ENCODE measurements at places on chromosomes 7 and 10. TPM values are rescaled to one million over a fixed set of nuclear protein-coding genes. Genes with fewer than 3 reads are reported as not detected.

GRCh38 chr7:117210397-117210796 is 112.5 kb downstream of the WNT2 start:
- no peak for DNase-seq

FKBP9 gene
- 65.6 TPM for polyA plus RNA-seq

DNA sequence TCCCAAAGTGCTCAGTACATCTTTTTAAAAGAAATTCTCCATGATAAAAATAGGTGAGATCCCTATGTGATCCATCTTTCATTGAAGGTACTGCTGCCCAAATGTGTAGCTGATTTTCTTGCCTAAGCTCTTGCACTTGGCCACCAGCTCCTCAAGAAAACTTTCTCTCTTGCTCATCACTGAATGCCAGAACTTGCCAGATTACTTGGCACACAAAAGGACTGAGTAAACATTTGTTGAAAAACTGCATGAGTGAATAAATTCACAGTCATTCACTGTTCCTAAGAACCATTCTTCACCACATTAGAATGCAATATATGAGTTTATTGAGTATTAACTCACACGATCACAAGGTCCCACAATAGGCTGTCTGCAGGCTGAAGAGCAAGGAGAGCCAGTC is 99.9 kb downstream of the TRIL start:
- DNase-seq = no peak

TLL2 gene
- 1.9 TPM for polyA plus RNA-seq

RAMP3 gene
- 58.4 TPM for polyA plus RNA-seq

DNA sequence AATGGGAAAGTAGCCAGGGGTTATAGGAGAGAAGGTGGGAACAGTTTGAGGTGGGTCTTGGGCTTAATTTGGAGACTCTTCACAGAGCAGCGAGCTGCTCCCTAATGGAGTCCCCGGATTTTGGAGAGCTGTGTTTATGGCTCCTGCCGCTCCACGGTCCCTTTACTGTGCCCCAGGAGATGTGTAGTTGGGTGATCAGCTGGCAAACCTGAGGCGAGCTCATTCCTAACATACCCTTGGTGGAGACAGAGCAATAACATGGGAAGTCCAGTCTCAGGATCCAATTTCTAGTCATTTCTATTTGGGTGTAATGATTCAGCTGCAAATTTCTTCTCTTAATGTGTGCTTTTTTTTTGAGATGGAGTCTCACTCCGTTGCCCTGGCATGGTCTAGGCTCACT is 1.5 kb downstream of the GARIN1A start:
- DNase-seq = no peak

PAPOLB gene
- polyA plus RNA-seq = 0.16 TPM

DNA sequence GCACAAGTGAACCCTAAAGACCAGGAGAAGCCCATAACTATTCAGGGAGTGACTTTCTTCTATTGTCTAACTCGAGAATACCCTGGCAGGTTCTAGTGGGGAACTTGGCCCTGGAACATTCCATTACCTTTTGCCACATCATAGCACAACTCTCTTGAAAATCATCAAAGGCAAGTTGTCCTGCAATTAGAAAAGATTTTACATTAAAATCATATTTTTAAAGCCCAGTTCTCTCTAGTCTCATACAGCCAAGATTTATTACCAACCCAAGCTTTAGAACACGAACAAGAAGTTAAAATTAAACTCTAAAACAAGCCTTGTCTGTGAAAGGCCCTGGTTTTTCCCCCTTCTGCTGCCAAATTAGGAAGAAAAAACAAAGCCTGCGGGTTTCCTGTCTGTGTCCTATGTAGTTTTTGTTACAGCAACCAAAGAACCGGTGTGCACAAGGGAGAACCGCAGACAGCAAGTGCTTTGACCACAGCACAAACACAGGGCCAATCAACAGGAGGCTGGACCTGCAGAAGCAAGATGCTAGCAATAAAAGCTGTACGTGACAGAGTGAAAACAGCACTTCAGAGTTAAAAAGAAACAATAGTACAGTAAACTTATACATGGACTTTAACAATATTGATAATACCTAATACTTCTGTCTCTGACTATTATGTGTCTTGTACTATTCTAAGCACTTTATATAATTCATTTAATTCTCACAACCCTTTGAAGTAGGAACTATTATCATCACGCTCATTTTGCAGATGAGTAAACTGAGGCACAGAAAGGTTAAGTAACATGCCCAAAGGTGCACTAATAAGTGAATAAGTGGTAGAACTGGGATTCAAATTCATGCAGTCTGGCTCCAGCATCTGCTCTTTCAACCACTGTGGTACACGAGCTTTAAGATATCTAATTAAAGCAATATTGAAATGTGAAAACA is 65.8 kb downstream of the STK17A start:
- DNase-seq = no peak

DNA sequence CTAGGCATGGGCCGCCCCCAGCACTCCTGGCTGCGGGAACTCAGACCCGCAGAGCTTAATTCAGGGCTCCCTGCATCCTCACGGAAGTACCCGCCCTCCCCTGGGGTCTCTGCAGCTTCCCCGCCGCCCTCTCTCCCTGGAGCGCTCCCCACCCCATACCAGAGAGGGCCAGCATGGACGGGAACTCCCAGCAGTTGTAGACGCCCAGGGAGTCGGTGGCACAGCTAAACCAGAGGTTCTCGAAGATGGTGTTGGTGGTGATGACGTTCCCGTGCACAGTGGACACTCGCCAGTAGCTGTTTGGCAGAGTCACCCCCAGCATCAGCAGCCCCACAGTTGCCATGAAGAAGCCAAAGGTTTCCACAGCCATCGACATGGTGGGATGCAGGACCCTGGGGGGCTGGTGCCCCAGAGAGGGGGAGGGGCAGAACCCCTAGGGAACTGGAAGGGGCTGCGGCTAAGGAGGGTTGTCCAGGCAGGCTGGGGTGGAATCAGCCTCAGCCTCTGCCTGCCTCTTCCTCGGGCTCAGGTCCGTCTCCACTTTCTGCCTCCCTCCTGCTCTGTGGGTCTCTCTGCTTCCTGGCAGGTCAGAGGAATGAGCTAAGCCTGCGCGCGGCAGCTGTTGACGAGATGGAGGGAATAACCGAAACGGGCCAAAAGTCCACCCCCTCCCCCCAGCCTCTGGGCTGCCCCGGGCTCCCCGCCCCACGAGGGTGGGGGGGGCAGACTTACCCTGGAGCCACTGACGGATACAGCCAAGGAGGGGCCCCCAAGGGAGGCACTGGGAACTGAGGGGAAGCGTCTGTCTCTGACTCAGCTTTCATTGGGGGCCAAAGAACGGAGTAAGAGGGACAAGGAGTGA is at the start of gene CLDN15:
CLDN15 (minus strand) TSS at position 597 of the 862 bp plus-strand sequence; CDS start at position 376, 221 bp downstream.
- DNase-seq = peak; percentile 94

DNA sequence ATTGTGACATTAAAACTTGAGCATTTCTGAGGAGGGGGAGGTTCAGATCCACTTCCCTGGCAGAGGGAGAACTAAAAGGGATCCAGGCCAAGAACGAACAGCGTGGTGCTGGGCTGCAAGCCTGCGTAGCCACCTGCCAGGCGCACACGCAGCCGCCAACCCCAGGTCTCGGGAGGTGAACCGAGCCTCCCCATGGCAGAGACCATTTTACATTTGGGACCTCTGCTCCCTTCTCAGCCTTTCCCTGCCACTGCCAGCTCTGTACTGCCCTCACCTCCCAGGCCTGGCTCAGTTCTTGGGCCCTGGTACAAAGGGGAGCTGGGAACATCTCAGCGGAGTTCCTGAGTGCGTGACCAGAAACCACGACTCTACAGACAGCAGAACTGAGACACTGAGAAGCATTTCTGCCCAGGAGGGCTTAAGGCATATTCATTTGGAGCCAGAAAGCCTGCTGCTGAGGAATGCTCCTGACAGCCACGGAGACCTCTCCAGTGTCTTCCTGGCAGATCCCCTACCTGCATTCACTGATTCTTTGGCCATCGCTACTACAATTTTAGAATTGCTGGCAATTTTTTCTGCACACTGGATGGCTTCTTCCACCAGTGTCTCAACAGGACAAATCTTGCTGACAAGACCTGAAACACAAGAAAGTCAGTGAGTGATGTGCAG is 7.6 kb downstream of the ECHS1 start:
- no peak for DNase-seq

GRCh38 chr10:61774031-61774430 is 111.3 kb downstream of the CABCOCO1 start:
- DNase-seq = no peak

- DNase-seq = no peak
These were observed 40.7 kb upstream of the TOMM7 start for GRCh38 chr7:22863156-22863899.

GRCh38 chr7:22821702-22822485 is 755 bp downstream of the TOMM7 start:
- peak; percentile 52 for DNase-seq

- DNase-seq = no peak
These were observed 52.3 kb downstream of the HECW1 start for GRCh38 chr7:43164757-43165156.

DNA sequence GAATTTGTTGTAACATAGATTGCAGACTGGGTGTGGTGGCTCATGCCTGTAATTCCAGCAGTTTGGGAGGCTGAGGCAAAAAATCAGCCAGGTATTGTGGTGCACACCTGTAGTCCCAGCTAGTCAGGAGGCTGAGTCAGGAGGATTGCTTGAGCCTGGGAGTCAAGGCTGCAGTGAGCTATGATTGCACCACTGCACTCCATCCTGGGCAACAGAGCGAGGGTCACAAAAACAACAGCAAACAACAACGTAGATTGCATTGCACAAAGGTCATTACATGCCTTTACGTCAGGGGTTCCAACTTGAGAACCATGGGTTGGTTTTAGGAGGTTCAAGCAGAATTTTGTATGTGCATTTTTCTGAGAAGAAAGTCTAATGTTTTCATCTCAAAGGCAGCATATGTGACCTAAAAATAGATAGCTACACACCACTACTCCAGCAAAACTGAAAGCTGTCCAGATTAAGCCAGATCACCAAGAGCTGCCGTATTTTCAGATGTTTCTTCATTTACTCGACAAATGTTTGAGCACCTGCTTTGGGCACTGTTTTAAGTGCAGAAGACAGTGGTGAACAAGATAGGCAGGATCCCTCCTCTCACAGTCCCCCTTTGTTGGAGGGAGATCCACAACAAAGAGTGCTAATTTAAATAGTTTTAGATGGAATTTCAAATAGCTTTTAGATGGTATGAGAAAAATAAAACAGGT is 28.3 kb upstream of the CYP26C1 start:
- DNase-seq = no peak

MYOZ1 gene
- 72.6 TPM for polyA plus RNA-seq

GRCh38 chr7:158582089-158582456 is 5.5 kb downstream of the PTPRN2 start:
- no peak for DNase-seq

DNA sequence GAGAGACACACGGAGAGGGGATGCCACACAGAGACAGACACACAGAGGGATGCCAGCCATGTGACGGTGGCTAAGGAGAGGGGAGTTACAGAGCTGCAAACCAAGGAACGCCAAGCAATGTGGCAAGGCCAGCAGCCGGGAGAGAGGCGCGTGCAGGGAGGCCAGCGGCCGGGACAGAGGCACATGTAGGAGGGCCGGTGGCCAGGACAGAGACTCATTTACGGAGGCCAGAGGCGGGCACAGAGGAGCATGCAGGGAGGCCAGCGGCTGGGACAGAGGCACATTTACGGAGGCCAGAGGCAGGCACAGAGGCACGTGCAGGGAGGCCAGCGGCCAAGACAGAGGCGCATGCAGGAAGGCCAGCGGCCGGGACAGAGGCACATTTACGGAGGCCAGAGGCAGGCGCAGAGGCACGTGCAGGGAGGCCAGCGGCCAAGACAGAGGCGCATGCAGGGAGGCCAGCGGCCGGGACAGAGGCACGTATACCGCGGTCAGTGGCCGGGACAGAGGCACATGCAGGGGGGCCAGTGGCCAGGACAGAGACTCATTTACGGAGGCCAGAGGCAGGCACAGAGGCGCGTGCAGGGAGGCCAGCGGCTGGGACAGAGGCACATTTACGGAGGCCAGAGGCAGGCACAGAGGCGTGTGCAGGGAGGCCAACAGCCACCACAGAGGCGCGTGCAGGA is 40.4 kb downstream of the INSIG1 start:
- no peak for DNase-seq

DNA sequence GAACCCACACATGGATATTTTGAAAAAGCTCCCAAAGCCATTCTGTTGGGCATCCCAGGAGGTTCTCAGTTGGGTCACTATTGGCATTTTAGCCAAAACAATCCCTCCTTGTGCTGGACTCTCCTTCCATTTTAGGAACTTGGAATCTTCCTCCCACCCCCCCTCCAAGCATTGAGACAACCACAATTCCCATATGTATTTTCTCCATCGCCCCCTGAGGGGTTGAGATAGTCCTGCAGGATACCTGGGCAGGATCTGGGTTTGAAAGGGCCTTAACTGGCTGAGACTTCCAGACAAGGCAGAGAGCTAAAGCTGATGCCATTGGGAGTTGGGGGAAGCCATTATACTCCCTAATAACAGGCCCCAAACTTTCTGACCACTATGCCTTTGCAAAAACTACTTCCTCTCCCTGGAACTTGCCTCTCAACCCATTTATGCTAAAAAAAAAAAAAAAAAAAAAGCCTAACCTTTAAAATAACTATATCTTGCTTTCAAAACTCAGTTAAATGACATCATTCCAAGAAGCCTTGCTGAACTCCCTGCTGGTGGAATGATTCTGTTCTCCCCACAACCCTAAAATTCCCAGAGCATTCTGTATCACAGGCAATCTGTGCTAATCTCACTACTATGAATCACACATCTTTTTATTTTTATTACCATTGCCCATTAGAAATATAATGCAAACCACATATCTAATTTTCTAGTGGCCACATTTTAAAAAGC is 77.5 kb upstream of the PDE1C start:
- no peak for DNase-seq

PTPN12 gene
- polyA plus RNA-seq = 32.5 TPM

OR13A1 gene
- polyA plus RNA-seq = not detected

- no peak for DNase-seq
These were observed 599.3 kb upstream of the CELF2 start for GRCh38 chr10:10418387-10418786.

- DNase-seq = no peak
These were observed 25.1 kb downstream of the CASP7 start for GRCh38 chr10:113704637-113705343.

LLCFC1 gene
- not detected for polyA plus RNA-seq

DNA sequence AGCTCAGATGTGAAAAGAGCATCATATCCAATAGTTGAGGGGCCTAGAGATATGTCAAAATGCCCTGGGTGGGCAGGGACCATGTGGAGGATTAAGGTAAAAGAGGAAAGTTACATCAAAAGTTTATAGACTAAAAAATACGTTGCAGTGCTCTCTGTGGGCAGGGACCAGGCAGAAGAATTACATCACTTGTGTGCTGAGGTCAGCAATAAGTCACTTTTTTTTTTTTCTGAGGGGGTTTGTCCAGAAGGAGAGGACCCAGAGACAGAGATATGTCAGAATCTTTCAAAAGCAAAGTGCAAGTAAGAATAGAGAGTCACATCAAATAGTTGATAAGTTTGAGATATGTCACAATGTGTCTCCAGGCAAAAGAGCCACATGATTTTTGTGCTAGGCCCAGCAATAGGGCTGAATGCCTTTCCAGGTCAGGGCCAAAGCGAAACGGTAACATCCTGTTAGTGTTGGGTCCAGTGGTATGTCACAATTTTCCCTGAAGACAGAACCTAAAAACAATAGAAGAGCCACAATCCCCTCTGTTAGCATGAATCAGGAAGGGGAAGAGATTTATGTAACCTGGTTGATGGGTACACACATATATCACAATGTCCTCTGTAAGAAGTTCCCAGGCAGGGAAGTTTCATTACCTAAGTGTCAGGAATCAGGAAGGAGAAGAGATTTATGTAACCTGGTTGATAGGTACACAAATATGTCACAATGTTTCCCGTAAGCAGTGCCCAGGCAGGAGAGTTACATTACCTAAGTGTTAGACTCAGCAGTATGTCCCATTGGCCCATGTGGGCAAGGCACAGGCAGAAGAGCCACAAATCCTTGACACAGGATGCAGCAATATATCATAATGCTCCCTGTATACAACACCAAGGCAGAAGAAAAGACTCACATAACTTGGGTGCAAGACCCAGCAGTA is 28.1 kb upstream of the ZNF107 start:
- DNase-seq = no peak
